ENCODE measurements at places on chromosomes 4 and X.

DNA sequence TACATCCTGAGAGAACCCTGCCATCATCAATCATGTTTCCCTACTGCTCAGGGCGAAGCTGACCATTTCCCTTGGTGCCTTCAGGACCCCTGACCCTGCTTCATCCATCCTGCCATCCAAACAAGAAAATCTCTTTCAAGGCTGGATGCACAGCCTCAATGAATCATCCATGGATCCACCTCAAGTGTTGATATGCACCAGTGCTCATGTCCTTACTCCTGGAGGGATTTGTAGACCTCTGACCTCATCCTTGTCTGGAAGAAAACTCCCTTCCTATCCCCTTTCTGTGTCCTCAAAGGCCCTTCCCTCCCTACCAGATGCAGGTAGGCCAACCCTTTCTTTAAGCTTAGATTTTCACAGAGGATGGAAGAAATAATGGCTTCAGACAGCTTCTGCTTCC, 24.6 kb downstream of the BEX3 start:
- no peaks in the 10 kb centered on the region for H3K4me1 ChIP-seq
- no peaks in the 10 kb centered on the region for H3K36me3 ChIP-seq
- no peak for DNase-seq
- H3K27ac ChIP-seq = no peak overlapping the region
- H3K27me3 ChIP-seq = no peaks in the 10 kb centered on the region

DNA sequence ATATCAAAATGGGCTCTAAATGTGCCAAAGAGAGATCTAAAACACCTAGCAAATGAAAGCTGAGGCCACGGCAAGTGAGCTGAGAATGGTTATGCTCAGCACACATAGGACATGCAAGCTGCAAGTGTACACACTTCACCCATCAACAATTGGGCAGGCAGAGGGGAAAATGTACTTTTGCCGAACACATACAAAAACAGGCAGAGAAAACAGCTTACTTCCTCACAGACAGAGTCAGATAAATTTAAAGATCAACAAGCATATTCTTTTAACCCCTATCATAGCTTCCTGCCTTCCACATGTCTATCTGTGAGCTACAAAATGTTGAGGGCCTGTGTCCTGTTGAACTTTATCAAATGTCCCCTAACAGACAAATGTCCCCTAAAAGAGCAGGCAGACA, 60.3 kb downstream of the SH3KBP1 start:
- H3K27me3 ChIP-seq = no peaks in the 10 kb centered on the region
- DNase-seq = no peak
- H3K4me3 ChIP-seq = no peak overlapping the region
- peaks cover 24% of the 10 kb centered on the region for H3K4me1 ChIP-seq

DNA sequence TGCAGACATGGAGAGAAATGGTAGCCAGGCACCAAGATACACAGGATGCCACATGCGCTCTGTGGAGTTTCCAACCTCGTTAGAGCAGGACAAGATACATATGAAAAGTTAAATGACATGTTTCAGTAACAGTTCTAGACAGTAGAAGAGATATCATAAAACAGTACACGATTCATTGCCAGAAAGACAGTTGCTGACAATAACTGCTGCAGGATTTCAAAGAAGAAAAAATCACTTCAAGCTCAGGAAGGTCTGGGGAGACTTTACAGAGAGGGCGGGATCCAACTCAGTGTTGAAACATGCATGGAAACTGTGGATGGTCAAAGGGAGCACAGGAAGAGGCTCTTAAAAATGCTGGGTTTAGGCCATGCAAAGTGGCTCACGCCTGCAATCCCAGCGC, 31.0 kb downstream of the DCTD start:
- DNase-seq = no peak
- peaks cover 28% of the 10 kb centered on the region for H3K36me3 ChIP-seq
- no peaks in the 10 kb centered on the region for H3K4me1 ChIP-seq
- H3K27me3 ChIP-seq = no peaks in the 10 kb centered on the region
- peak overlapping the region; percentile 34 for H3K27ac ChIP-seq

- H3K27me3 ChIP-seq = no peaks in the 10 kb centered on the region
- no peaks in the 10 kb centered on the region for H3K36me3 ChIP-seq
- no peak for DNase-seq
These were observed 259.5 kb downstream of the ARHGAP24 start for GRCh38 chr4:85734424-85734831.

DNA sequence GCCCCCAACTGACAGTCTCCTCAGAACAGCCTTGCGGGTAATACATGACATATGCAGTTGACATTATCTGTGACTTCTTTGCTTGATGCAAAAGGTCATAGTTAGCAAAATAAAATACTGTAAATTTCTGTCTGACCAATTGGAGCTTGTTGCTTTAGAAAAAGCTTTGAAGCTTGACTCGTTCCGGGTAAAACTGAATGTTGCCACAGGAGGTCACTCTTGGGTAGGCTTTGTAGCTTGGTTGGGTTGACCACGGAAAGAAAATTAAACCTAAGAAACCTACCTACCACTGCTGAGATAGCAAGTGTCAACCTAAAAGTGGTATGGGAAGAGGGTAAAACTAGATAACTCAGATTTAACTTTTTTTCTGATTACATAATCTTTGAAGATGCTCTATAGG, 23.2 kb downstream of the PRPS2 start:
- H3K4me3 ChIP-seq = no peak overlapping the region
- H3K27ac ChIP-seq = no peak overlapping the region
- peaks cover 8% of the 10 kb centered on the region for H3K4me1 ChIP-seq
- no peak for DNase-seq
- no peaks in the 10 kb centered on the region for H3K27me3 ChIP-seq

DNA sequence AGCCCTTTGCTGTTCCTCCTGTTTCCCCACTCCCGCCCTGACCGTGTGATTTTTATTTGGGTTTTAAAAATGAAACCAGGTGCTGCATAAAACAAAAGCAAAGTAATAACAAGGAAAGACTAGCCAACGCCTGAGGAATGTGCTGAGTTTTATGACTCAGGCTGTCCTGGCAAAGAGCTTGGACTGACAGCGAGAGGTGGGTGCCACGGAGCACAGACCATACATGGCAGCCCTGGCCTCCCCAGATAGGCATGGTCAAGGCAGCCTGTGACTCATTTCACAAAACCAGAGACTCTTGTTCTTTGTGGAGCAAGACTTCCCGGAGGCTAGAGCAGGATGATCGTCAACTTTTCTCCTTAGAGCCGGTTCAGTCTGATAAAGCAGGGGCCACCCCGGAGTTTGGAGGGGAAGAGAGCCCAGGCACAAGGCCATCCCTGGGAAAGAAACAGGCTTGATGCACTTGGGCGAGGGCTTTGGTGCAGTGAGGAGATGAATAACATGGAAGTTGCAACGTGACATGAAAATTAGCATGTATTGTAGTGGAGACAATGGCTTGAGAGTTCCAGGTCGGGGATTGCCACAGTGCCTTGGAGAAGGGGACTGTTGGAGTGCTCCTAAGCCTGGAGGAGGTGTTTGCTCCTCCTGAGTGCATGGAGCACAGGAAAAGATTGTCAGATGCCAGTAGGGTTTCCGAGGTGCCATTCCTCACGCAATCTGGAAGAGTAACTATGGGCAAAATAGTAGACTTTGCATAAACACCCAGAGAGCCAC, 54.8 kb downstream of the C4orf51 start:
- no peaks in the 10 kb centered on the region for H3K27me3 ChIP-seq
- H3K4me3 ChIP-seq = no peak overlapping the region
- no peak overlapping the region for H3K27ac ChIP-seq
- no peaks in the 10 kb centered on the region for H3K36me3 ChIP-seq
- peaks cover 22% of the 10 kb centered on the region for H3K4me1 ChIP-seq
- no peak for DNase-seq

DNA sequence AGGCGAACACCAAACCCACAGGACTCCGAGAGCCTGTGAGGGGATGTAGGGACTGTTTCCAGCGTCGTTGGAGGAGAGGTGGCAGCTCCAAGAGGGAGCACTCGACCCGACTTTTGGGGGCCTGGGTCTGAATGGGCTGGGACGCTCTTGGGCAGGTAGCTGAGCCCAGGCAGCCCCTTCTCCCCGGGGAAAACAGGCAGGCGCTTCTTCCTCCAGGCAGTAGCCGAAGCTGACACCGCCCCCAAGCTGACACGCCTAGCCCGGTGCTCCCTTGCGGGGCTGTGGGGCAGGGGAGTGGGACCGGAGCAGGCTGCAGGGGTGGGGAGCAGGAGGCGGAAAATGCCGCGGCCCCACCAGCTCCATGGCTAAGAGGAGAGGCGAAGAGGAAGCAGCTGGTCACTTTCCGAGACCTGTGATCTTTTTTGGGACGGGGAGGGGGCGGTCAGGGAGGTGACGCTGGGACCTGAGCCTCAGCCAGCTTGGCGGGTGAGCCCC, 4.2 kb downstream of the NKX1-1 start:
- H3K4me1 ChIP-seq = peaks cover 23% of the 10 kb centered on the region
- H3K36me3 ChIP-seq = no peaks in the 10 kb centered on the region
- DNase-seq = peak; percentile 64
- no peak overlapping the region for H3K27ac ChIP-seq
- no peak overlapping the region for H3K4me3 ChIP-seq

DNA sequence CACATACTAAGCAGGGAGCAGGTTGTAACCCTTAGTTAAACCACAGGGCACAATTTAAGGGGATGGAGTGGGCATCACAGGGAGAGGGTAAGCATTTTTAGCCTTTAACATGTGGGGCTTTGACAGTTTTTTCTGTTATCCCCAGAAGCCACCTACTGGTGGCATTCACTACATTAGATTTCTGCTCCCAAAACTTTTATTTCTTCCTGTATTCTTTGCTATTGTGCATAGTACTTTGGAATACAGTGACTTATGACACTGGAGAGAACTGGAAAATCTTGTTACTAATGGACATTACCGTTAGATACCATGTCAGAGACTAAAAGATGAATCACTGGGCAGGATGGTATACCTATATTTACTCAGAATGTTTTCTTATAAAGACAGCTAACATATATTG, 7.3 kb downstream of the TRIM75 start:
- no peaks in the 10 kb centered on the region for H3K36me3 ChIP-seq
- no peaks in the 10 kb centered on the region for H3K27me3 ChIP-seq
- no peak overlapping the region for H3K4me3 ChIP-seq
- H3K27ac ChIP-seq = no peak overlapping the region

- H3K27ac ChIP-seq = no peak overlapping the region
- H3K36me3 ChIP-seq = no peaks in the 10 kb centered on the region
- peaks cover 7% of the 10 kb centered on the region for H3K4me1 ChIP-seq
- no peak for DNase-seq
- no peak overlapping the region for H3K4me3 ChIP-seq
These were observed 12.3 kb upstream of the XPNPEP2 start for GRCh38 chrX:129726307-129727111.

- H3K36me3 ChIP-seq = no peaks in the 10 kb centered on the region
- H3K27ac ChIP-seq = no peak overlapping the region
- DNase-seq = no peak
- H3K27me3 ChIP-seq = no peaks in the 10 kb centered on the region
These were observed 70.1 kb upstream of the ENPP6 start for GRCh38 chr4:184287697-184288255.

DNA sequence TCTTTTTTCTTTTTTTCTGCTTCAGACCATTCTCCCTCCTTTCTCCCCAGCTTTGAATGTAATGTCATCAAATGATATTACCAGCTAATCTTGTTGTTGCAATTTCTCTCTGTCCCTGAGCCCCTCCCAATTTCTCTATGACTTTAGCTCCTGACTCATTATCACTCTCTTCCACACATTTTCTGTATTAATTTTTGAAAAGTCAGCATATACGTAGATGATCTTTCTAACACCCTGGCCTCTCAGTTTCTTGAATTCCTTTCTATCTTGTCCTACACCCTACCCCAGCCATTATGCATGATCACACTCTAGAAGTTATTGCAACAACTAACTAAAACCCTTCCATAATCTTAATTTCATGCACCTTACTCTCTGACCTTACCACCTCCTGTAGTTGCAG, 13.1 kb upstream of the TRPC3 start:
- H3K27me3 ChIP-seq = no peaks in the 10 kb centered on the region
- no peaks in the 10 kb centered on the region for H3K4me1 ChIP-seq
- no peak overlapping the region for H3K4me3 ChIP-seq
- no peak overlapping the region for H3K27ac ChIP-seq
- no peaks in the 10 kb centered on the region for H3K36me3 ChIP-seq

DNA sequence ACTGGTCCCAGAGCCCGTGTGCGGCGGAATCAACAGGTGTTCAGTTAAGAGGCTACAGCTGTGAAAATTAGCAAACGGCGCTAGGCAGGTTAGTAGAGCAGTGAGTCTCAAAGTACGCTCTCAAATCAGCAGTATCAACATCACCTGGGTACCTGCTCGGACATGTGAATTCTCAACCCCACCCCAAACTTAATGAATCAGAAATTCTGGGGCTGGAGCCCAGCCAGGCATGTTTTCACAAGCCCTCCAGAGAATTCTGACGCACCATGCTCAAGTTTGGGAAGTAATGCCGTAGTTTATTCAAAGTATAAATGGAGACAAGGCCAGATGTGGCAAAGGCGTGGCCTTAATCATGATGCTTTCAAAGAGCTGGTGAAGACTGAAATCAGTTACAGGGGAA, 58.2 kb upstream of the PTCHD1 start:
- H3K4me3 ChIP-seq = no peak overlapping the region
- H3K4me1 ChIP-seq = no peaks in the 10 kb centered on the region
- no peaks in the 10 kb centered on the region for H3K36me3 ChIP-seq
- H3K27ac ChIP-seq = no peak overlapping the region
- DNase-seq = no peak

- no peak overlapping the region for H3K4me3 ChIP-seq
- no peaks in the 10 kb centered on the region for H3K27me3 ChIP-seq
- H3K4me1 ChIP-seq = no peaks in the 10 kb centered on the region
- H3K36me3 ChIP-seq = no peaks in the 10 kb centered on the region
These were observed 745.3 kb upstream of the MAGEB2 start for GRCh38 chrX:29470030-29470429.

DNA sequence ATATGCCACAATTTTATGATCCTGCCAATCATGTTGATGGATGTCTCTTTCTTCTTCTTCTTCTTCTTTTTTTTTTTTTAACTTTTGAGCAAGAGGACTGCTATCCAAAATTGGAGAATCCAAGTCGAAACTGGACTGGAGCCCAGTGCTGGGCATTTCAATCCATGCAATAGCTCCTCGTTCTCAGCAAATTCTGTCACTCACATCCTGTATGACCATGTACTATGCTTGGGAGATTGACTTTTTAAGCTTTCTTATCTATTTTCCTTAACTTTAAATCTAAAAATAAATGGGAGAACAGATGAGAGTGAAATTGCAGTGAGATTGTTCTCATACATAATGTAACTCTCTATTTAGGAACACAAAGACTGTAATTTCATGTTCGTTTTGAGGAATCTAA, 123.0 kb upstream of the PUDP start:
- no peaks in the 10 kb centered on the region for H3K36me3 ChIP-seq
- no peak overlapping the region for H3K27ac ChIP-seq
- DNase-seq = no peak
- H3K4me1 ChIP-seq = no peaks in the 10 kb centered on the region
- no peak overlapping the region for H3K4me3 ChIP-seq
- no peaks in the 10 kb centered on the region for H3K27me3 ChIP-seq

- no peaks in the 10 kb centered on the region for H3K36me3 ChIP-seq
- no peak overlapping the region for H3K4me3 ChIP-seq
- no peak for DNase-seq
These were observed 443 bp downstream of the GPR143 start for GRCh38 chrX:9765072-9765736.

All from spleen (tissue), 13 donors.